ENCODE measurements at places on chromosomes 6 and 20. TPM values are rescaled to one million over a fixed set of nuclear protein-coding genes. Genes with fewer than 3 reads are reported as not detected.

CDSN gene
- not detected for total RNA-seq

SLC17A1 gene
- total RNA-seq = not detected

GRCh38 chr6:170313716-170314295, 7.2 kb downstream of the FAM120B start:
- H3K27me3 ChIP-seq = no peaks in the 10 kb centered on the region
- H3K36me3 ChIP-seq = peaks cover 30% of the 10 kb centered on the region
- peaks cover 34% of the 10 kb centered on the region for H3K4me1 ChIP-seq
- no peak overlapping the region for H3K27ac ChIP-seq
- DNase-seq = no peak

- no peaks in the 10 kb centered on the region for H3K4me1 ChIP-seq
- no peaks in the 10 kb centered on the region for H3K27me3 ChIP-seq
- H3K4me3 ChIP-seq = no peak overlapping the region
- no peak for DNase-seq
- H3K27ac ChIP-seq = no peak overlapping the region
Observed at GRCh38 chr6:24415753-24416152, 13.0 kb downstream of the MRS2 start.

DNA sequence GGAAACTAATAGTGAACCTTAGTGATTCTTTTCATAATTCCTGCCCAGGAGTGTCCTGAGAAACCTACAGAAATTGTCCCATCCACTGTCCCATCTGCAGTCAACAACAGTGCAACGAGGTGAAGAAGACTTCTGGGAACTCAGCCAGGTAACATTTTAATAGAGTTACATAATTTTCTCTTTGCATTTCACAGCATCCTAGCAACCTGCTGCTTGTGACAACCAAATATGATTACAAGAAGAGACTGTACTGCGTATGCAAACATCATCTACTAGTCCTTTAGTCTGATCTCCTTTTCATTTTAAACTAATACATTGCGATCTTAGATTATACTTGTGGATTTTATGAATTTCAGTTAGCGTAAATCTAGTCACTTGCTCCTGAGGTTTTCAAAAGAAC, 951.6 kb downstream of the TFAP2A start:
- no peak overlapping the region for H3K27ac ChIP-seq
- no peaks in the 10 kb centered on the region for H3K4me1 ChIP-seq
- H3K4me3 ChIP-seq = no peak overlapping the region
- H3K36me3 ChIP-seq = no peaks in the 10 kb centered on the region
- no peak for DNase-seq

- H3K36me3 ChIP-seq = no peaks in the 10 kb centered on the region
- DNase-seq = no peak
- H3K27me3 ChIP-seq = no peaks in the 10 kb centered on the region
Observed at GRCh38 chr20:63330084-63330760, 30.9 kb downstream of the CHRNA4 start.

Measured in activated T-helper 1 cell treated with anti-CD3 and anti-CD28 coated beads, Interleukin-12 subunit alpha, Interleukin-12 subunit beta, Interleukin-2, Interleukin-4 antibody, amounts not matched to agents 30 ng/mL and 10 ng/mL and 1 ng/mL, durations not matched to agents 14 hours and 24 hours and 36 hours (primary cell).